Naive thymus-derived CD8-positive, alpha-beta T cell (primary cell): ENCODE measurements at places on chromosomes 11 and 22.

- DNase-seq, result no peak
These were observed 2.1 kb upstream of the BATF2 start for GRCh38 chr11:64998690-64999431.

- DNase-seq, result no peak
These were observed 990.9 kb downstream of the BRD1 start for GRCh38 chr22:48836673-48837340.

DNA sequence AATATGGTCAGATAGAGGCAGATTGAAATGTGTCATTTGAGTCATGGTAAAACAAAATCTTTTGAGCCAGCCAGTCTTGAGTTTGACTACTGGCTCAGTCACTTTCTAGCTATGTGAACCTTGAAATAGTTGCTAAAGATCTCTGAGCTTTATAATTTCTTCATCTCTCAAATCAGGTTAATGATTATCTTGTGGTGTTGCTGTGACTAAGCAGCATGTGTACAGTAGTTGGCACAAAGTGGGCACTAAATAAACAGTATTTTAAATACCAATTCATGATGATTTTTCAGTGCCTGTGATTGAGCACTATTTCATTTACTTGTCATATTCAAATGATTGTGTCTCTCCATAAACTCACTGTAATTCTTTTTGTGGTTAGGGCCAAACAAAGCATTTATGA, 70.8 kb downstream of the RAB38 start:
- no peak for DNase-seq

DNA sequence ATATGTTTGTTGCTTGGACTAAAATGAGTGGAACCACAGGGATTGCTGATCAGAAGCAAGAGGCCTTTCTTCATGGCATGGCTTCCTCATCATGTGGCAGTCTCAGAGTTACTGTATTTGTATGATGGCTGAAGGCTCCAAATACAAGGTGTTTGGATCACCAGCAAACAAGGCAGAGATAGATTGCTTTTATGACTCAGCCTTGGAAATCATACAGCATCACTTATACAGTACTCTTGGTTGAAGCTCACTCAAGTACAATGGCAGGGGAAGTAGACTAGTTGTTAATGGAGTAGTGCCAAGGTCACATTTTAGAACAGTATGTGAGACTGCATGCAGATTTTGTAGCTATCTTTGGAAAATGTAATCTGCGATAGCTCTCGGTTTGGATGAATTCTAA, 16.6 kb downstream of the CAPRIN1 start:
- no peak for DNase-seq

- no peak for DNase-seq
These were observed 867.1 kb downstream of the BRD1 start for GRCh38 chr22:48960576-48960975.

DNA sequence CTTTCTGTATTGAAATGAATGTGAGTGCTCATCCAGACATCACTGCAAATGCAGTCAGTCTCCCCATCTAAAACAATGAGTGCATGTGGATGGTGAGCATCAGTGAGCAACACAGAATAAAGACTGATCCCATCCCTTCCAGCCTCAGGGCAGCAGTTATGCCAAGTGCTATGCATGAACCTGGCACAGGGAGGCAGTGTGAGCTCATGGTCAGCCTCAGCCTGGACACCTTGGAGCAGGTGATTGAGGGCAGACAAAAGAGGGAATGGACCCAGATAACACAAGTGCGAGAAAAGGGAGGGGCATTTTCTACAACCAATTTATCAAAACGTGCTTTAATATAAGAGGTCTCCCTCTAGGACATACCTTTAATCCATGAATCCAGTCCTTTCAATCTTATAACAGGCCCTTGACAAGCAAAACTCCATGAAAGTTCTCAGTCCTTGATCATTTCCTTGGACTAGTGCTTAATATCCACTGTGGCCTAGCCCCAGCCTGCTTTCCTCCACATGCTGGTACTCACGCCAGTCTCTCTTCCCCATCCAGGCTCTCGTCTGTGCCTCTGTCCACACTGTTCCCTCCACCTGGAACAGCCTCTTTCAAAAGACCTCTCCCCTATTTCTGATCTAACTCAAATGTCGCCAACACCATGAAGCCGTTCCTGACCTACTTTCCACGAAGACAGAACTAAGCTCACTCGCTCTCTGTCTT, 50.5 kb upstream of the LRRC55 start:
- no peak for DNase-seq

DNA sequence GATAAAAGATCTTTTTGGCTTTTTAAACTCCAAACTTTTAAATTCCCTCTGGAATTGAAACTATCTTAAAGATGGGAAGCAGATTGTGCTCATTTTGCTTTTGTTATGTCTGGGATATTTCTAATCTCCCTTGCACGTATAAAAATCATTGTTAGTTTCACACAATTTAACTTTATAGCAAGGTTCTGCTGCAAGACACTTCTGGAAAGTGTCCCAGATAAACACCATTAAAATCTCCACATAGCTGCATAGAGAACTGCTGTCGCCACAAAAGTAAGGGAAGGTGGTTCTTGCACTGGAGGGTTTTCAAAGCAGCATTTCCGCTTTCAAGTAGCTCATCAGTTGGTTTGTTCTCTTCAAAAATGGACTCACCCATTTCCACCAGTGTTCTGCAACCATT, 11.8 kb downstream of the PTS start:
- DNase-seq, result no peak

- no peak for DNase-seq
These were observed 3.6 kb upstream of the OR2AT4 start for GRCh38 chr11:75100314-75100713.

GRCh38 chr22:42972649-42973535, 42.1 kb downstream of the PACSIN2 start:
- no peak for DNase-seq

GRCh38 chr22:30763815-30764673, 69.4 kb downstream of the OSBP2 start:
- DNase-seq, result peak; percentile 56
